ENCODE measurements at places on chromosomes 7 and 10.
A peak's percentile ranks its signal among the peaks of the same experiment; 100 is the strongest.

GRCh38 chr7:111147708-111148533 is 57.0 kb downstream of the LRRN3 start:
- H3K27me3 ChIP-seq: no peaks in the 10 kb centered on the region
- peaks cover 3% of the 10 kb centered on the region for H3K36me3 ChIP-seq
- DNase-seq: no peak
- no peak overlapping the region for H3K4me3 ChIP-seq

GRCh38 chr10:48258105-48258504 is 16.4 kb downstream of the FRMPD2 start:
- no peak overlapping the region for H3K27ac ChIP-seq
- no peaks in the 10 kb centered on the region for H3K36me3 ChIP-seq
- no peak overlapping the region for H3K4me3 ChIP-seq

DNA sequence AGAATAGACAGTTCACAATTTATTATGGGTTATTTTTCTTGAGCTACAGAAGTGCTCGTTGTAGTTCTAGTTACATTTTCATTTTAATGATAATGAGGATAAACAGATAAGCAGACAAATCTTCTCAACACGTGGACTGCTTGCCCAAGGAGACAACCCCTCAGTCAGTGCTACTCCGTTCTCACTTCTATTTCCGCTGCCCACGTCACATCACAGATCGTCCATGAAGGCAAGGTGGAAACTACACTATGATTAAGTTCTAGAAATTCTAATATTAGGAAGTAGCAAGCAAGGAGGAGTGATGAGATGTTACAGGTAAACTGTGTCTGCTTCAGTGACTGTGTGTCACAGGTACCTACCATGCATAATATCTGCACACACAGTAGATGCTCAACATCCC is 210.5 kb downstream of the CHCHD3 start:
- H3K4me3 ChIP-seq: no peak overlapping the region
- H3K4me1 ChIP-seq: peaks cover 27% of the 10 kb centered on the region
- H3K27me3 ChIP-seq: no peaks in the 10 kb centered on the region
- peaks cover 28% of the 10 kb centered on the region for H3K36me3 ChIP-seq

DNA sequence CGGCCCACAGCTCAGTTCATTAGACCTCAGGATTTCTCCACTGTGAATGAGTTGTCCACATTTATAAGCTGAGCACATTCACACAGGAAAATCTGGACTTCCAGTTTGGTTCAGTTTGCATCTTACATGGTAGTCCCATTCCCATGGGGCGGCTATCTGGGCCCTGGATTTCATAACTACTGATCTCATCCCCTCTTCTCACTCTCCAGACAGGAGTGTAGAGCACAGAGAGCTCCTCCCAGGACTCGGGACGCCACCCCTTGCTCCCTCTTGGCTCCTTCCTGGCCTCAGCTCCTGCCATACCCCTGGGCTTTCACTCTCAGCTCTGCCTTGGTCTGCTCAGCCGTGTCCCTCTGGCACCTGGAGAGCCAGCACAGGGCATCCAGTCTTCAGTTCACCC is 117.6 kb upstream of the TCERG1L start:
- H3K36me3 ChIP-seq: no peaks in the 10 kb centered on the region
- H3K4me1 ChIP-seq: no peaks in the 10 kb centered on the region
- DNase-seq: no peak
- no peak overlapping the region for H3K27ac ChIP-seq

DNA sequence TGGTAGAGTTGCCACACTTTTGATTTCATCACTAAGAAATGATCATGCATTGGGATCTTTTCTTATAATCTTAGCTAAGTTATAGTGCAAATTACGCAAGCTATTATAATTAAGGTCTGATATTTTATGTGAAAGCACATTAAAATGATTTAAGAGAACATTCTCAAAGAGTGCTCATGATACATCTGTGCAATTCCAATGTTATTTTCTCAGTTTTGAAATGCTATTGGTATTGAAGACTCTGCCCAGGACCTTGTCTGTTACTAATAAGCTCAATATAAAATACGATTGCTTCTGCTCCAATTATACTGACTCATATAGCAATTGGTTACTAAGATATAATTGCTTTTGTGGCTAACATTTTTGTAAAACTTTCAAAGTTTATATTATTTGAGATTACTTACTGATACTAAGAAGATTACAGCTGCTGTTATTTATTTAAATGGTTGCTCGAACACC is 180.9 kb downstream of the ADAM12 start:
- H3K36me3 ChIP-seq: no peaks in the 10 kb centered on the region
- peaks cover 23% of the 10 kb centered on the region for H3K27me3 ChIP-seq
- no peaks in the 10 kb centered on the region for H3K4me1 ChIP-seq
- H3K27ac ChIP-seq: no peak overlapping the region
- DNase-seq: no peak
- no peak overlapping the region for H3K4me3 ChIP-seq

DNA sequence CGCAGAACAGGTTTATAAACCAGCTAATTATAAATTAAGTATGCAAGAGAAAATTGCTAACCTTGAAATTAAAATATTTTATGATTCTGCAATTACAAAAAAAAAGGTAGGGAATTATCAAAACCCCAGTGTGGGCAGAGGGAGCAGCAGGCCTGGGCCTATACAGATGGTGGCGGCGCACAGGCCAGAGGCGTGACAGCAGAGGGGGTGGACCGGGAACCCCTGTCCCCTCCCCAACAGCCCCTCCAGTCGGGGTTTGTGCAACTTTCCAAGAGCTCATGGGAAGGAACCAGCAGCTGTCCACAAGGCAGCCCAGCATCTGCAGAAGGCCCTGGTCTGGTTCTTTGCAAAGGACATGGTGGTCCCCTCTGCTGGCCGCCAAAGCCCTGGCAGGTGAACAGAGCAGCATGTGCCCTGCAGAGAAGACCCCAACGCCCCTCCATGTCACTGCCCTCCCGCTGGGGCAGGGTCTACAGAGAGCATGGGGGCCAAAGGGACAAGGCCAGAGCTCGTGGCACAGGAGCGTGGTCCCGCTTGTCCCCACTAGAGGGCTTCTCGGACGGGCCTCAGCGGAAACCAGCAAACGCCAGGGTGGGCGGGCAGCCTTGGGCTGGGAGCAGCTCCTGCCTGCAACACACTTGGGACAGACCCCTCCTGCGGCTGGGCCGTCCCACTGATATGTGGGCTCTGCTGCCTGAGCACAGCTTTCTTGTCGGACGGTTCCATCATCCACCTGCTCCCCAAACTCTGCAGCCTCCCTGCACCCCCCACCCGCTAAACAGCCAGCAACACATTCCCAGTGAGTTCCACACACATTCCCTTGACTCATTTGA is 75.1 kb downstream of the EBF3 start:
- no peaks in the 10 kb centered on the region for H3K36me3 ChIP-seq
- no peaks in the 10 kb centered on the region for H3K27me3 ChIP-seq
- H3K27ac ChIP-seq: no peak overlapping the region
- DNase-seq: peak; percentile 15
- no peaks in the 10 kb centered on the region for H3K4me1 ChIP-seq

GRCh38 chr7:20507157-20507556 is 108.3 kb upstream of the ABCB5 start:
- no peak for DNase-seq
- no peak overlapping the region for H3K4me3 ChIP-seq
- no peaks in the 10 kb centered on the region for H3K27me3 ChIP-seq

DNA sequence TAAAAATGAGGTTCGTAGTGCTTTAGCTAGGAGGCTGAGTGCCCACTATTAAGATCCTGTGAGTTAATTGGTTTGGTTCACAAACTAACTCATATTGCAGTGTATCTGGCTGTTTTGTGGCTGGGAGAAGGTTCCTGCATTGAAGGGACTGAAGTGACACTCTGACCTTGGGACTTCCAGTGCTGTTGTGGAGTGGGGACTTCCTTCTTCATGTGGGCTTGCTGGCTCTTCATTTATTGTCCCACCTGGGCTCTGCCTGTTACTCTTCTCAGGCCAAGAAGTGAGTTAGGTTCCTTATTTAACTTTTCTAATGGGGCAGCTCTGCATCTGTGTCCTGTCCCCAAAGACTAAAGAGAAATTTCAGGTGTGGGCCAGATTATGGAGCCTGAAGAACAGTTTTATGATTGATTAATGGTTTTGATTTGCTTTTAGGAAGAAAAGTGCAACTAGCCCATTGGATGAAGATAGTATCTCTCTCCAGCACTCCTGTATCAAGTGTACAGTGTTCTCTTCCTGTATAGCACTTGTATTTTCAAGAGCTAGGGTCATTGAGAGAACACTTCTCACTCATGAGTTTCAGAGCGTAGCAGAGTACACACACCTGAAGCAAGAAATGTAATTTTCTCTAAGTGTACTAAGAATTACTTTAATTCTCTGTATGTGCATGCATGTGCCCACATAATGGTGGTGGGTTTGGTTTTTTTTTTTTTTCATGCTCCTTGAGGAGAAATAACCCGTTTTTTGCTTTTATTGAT is 54.8 kb downstream of the AUTS2 start:
- no peaks in the 10 kb centered on the region for H3K27me3 ChIP-seq
- no peak overlapping the region for H3K27ac ChIP-seq
- no peak overlapping the region for H3K4me3 ChIP-seq
- H3K4me1 ChIP-seq: peaks cover 23% of the 10 kb centered on the region
- DNase-seq: no peak

DNA sequence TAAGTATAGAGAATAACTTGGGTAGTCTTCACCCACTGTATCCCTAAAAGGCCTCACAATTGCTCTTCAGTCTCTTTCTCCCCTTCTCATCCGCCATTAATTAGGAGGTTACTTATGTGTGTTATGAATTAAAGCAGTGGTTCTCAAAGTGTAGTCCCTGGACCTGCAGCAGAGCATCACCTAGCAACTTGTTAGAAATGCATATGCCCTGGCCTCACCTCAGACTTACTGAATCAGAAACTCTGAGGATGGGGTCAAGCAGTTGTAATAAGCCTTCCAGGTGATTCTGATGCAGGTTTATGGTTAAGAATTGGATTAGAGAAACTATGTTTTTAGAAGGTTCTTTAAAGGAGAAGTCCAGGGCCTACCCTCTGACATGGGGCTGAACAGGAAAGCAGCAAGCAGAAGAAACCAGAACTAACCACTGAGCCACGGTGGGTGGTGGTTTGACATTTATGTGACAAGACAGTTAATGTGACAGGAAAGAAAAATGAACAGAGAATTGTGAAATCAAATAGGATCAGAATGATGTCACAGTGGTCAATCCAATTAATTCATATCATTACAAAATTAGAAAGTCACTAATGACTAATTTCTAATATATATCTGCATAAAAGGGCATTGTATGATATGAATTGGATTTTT is 37.6 kb downstream of the ENTPD1 start:
- H3K4me3 ChIP-seq: peak overlapping the region; percentile 54
- peak overlapping the region; percentile 93 for H3K27ac ChIP-seq
- DNase-seq: peak; percentile 75
- H3K36me3 ChIP-seq: peaks cover 37% of the 10 kb centered on the region

GRCh38 chr10:90133606-90134005 is 432.2 kb downstream of the KIF20B start:
- no peak overlapping the region for H3K4me3 ChIP-seq
- no peak overlapping the region for H3K27ac ChIP-seq
- H3K36me3 ChIP-seq: peaks cover 10% of the 10 kb centered on the region
- DNase-seq: no peak
- no peaks in the 10 kb centered on the region for H3K27me3 ChIP-seq
- peaks cover 2% of the 10 kb centered on the region for H3K4me1 ChIP-seq

GRCh38 chr10:6343305-6344010 is 140.7 kb downstream of the PFKFB3 start:
- no peak for DNase-seq
- peaks cover 17% of the 10 kb centered on the region for H3K27me3 ChIP-seq
- H3K4me1 ChIP-seq: peaks cover 41% of the 10 kb centered on the region
- peaks cover 2% of the 10 kb centered on the region for H3K36me3 ChIP-seq
- H3K27ac ChIP-seq: no peak overlapping the region
- H3K4me3 ChIP-seq: no peak overlapping the region

DNA sequence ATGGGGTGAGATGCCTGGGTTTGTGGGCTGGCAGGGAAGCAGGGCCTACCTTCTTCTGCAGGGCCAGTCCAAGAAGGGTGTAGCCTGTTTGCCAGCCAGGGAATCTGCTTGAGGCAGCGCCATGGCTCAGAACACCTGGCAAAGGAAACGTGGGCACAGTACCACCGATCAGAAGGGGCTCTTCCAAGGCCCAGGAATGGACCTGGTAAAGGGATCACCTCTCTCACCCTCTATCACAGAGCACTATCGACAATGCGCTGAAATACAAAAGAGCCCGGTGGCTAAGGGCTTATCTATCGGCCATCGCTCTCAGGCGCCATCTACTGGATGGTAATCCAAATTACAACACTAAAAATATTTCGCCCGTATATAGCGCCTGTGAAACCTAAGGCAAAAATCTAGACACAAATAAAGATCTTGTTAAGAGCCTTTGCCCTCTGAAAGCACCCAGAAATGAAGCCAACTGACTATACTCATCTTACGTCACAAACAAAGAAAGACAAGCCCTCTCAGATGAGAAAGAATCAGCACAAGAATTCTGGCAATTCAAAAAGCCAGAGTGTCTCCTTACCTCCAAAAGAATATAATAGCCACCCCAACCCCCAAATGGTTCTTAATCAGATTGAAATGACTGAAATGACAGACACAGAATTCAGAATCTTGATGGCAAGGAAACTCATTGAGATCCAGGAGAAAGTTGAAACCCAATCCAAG is 217.8 kb upstream of the HPS1 start:
- DNase-seq: no peak
- no peaks in the 10 kb centered on the region for H3K36me3 ChIP-seq
- H3K4me3 ChIP-seq: no peak overlapping the region
- peaks cover 17% of the 10 kb centered on the region for H3K27me3 ChIP-seq
- no peak overlapping the region for H3K27ac ChIP-seq
- no peaks in the 10 kb centered on the region for H3K4me1 ChIP-seq

DNA sequence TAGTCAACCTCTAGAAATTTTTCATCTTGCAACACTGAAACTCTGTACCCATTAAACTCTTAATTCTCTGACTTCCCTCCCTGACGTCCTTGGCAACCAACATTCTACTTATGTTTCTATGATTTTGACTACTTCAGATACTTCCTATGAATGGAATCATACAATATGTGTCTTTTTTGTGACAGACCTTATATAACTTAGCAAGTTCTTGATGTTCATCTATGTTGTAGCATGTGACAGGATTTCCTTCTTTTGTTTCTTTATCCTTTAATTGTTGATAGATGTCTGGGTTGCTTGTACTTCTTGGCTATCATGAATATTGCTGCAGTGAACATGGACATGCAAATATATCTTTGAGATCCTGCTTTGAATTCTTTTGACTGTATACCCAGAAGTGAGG is 240.8 kb downstream of the ADK start:
- no peak for DNase-seq
- H3K36me3 ChIP-seq: peaks cover 35% of the 10 kb centered on the region
- H3K27ac ChIP-seq: no peak overlapping the region

Data from stimulated activated naive B cell treated with anti-CD40 and anti-IgM and Interleukin-4, amounts not matched to agents 10 μg/mL and 1 μg/mL and 100 μg/mL, for 72 hours (primary cell).